BJ (cell line): ENCODE measurements at places on chromosomes 1 and 21. TPM values are rescaled to one million over a fixed set of nuclear protein-coding genes. Genes with fewer than 3 reads are reported as not detected.

PLPPR4 gene
- 16.3 and 17.6 TPM in 2 replicates for polyA plus RNA-seq

AMY2A gene
- polyA plus RNA-seq, result not detected in 2 replicates

FAM131C gene
- 0.34 and 0.47 TPM in 2 replicates for polyA plus RNA-seq

SH3D21 gene
- polyA plus RNA-seq, result 3.2 and 3.3 TPM in 2 replicates

DNA sequence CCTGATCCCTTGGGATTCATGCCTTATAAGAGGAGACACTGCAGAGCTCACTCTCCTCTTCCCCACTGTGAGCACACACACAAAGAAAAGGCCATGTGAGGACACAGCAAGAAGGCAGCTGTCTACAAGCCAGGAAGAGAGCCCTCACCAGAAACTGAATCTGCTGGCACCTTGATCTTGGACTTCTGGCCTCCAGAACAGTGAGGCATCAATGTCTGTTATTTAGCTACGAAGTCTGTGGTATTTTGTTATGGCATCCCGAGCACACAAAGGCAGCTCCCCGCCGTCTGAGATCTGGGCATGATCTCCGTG, 47.1 kb upstream of the RPL11 start:
- DNase-seq, result no peak

DNA sequence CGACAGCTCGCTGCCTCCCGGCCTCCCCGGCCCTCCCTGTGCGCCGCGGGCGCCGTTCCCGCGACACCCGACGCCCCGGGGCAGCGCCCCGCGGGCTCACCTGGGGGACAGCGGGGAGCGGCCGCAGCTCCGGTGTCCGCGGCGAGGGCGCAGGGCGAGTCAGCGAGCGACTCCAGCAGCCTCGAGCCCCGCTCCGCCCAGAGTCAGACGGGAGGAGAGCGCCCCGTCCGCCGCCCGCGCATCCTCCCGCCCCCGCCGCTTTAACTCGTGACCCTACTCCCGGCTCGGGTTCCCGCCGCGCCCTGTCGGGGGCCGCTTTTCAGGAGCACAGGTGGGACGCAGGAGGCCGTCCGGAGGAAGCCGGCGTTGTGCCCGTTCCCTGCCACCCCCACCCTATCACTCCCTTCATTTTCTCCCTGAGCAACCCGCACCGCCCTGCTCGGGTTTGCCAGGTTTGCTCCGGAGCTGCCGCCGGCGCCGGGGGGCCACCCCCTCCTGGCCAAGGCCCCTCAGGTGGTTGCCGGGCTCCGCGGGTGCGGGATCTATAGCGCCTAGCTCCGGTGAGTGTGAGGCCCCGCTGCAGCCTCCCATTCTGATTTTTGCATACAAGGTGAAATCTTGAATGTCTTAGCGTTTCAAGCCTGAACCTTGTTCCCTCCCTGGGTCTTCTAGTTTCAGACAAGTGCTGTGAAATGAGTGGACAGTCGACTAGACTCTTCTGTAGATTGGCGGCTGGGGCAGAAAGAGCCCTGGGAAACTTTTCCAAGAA, at the start of gene MCOLN3:
MCOLN3 (minus strand) TSS at position 205 of the 769 bp plus-strand sequence. CDS start 3,140 bp downstream, outside the sequence.
- no peak for DNase-seq

- no peak for DNase-seq
These were observed 84.4 kb downstream of the UBE4B start for GRCh38 chr1:10117132-10117531.
